Inflammatory macrophage treated with lipopolysaccharide for 1 hour (primary cell): ENCODE measurements at places on chromosomes 11 and 22.
A peak's percentile ranks its signal among the peaks of the same experiment; 100 is the strongest.

DNA sequence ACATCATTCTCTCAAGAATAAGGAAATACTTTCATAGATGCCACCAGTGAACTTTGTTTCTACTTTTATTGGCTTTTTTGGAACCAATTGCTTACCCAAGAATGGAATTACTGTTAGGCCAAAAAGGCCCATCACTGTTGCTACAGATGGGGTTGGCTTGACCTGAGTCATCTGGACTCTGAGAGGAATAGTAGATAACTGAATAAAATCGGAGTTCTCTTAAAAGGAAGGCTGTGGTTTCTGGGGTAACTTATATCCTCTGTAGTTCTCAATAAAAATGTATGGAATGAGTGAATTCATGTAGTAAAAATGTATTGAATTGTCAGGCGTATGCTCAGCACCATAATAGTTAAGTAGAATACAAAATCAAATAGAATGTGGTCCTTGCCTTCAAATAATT is 56.6 kb downstream of the ARHGEF12 start:
- no peak for DNase-seq

- DNase-seq, result no peak
Measured at GRCh38 chr11:47136327-47136726, 40.4 kb downstream of the ARFGAP2 start.

GRCh38 chr11:82802710-82803109 is 69.0 kb upstream of the FAM181B start:
- no peak for DNase-seq

DNA sequence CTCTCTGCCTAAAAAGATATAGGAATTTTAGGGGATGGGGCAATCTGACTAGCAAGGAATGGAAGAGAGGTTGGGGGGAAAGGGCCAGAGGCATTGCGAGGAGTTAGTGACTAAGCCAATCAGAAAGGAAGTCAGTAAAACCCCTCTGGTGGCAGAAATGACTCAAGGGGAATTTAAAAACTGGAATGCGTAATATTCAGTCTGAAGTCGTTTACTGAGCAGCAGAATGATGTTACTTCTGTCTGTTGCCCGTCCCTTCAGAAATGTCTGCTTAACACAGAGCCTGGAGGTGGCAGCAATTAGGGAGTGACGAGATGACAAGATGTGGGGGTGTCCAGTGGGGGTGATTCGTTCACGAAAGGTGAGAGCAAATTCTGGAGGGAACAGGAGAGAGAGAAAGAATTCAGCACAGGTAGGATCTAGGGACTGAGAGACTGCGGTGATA is 107.7 kb upstream of the CLMP start:
- peak; percentile 82 for DNase-seq

DNA sequence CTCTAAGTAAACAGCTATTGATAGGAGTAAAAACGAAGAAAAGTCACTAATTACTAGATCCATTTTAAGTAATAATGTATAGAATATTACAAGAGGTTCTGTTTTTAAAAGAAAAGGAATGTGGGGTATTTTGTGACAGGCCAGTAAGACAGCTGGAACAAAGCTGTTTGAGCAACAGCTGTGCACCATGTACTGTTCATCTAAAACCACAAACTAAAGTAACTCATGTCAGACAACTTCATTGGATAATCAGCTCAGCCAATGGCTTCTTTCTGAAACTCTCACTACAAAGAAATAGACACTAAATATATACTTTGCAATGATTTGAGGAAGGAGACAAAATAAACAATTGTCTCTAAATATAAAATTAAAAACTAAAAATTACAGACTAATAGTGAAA is 16.1 kb downstream of the RRAS2 start:
- DNase-seq, result no peak

DNA sequence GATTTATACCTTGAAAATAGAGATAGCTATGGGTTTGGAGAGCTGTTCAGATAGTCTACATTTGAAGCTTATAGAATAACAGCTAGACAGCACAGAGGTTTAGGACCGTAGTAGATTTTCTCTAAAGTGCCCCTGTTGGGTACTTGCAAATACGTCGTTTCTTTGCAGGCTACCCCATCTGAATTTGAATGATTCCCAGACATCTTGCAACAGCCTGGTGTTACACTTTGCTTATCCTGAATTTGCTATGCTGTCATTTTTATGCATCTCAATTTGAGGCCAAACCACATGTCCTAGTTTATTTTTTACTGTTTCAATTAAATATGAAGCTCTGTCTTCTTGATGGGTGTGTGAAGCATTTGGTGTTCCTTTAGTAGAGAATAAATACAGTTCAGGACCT is 142.1 kb downstream of the WNT11 start:
- no peak for DNase-seq

DNA sequence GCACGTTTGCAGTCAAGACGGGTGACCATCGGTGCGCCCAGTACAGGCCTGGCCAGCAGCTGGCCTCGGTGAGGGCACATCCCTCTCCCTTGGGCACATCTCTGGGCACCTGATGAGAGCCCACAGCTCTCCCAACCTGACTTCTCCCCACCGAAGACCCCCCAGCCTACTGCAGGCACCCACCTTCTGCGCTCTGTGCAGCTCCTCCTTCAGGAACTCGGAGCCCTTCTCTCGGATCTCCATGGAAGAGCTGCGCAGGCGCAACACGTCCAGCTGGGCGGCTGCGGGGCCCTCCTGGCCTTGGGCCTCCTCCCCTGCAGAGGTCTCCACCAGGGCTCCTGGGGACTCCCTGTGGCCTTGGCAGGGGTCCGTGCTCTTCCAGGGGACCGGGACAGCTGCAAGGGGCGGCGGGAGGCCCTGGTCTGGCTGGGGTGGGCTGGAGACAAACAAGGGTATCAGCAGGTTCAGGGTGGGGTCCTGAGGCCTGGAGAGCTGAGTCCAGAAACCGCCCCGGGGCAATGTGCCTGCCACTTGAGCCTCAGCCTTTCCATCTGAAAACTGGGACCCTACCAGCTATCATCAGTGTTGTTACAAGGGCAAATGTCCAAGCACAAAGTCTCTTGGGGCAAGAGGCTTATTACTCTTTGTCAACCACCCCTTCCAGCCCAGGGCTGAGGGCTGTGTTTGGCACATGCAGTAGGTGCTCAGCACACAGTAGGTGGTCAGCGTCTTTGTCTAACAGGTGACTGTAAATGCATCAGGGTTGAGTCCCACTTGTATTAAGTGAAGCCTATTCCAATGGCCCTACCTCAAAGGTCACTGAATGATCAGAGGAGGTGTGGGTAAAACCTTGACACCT is 9.3 kb downstream of the RAB3IL1 start:
- no peak for DNase-seq

DNA sequence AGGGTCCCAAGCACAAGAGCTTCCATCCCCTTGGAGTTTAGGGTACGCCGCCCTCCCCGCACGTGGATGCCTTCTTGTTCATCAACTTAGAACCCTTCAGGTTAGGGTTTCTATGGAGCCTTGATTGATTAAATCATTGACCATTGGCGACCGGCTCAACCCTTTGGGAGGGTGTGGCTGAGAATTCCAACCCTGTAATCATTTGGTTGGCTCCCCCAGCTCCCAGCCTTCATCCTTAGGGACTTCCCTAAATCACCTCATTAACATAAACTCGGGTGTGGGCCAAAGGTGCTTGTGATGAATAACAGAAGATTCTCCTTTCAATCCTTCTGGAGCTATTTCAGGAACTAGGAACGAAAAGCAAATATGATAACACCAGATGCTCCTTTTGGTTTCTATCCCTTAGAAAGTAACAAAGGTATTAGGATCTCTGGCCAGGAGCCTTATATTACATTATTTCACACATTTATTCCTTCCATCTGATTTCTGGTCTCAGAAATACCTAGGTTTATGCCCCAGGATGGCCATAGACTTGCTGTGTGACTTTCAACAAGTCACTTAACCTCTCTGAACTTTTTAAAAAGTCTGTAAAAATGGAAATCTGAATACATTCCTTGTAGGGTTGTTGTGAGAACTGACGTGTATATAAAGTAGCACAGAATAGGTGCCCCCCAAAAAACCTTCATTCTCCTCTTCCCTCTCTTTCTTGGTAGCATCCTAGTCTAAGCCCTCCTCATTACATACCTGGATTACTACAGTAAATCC is 26.8 kb downstream of the MCHR1 start:
- DNase-seq, result no peak

DNA sequence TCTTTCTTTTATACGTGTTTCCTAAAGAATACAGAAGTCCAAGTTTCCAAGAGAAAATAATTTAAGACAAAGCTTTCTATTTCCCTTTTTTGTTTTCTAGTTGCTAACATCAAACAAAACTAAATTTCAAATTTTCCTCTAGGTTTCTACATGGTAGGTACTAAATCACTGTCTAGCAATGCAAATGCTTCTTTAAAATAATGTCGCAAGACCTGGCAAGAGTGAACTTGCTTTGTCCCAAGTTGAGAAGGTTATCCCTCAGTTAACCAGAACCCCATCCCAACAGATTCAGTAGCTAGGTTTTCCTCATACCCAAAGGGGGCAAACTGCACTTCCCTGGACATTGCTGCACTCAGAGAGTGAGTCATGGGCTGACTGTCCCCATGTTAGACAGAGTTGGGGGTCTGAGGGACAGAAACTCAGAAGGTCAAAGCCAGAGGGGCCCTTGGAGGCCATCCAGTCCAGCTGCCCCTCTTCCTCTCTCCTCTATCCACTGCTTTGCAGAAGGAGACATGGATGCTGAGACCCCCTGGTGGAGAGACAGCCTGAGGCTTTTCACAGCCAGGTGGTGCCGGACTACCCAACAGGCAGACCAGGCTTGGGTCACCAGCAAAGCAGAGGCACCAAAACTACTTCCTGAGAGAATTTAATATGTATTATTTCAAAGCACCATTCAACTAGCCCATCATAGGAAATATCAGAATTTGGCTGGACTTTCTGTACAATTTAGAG is 23.1 kb downstream of the OR2AT4 start:
- DNase-seq, result no peak

DNA sequence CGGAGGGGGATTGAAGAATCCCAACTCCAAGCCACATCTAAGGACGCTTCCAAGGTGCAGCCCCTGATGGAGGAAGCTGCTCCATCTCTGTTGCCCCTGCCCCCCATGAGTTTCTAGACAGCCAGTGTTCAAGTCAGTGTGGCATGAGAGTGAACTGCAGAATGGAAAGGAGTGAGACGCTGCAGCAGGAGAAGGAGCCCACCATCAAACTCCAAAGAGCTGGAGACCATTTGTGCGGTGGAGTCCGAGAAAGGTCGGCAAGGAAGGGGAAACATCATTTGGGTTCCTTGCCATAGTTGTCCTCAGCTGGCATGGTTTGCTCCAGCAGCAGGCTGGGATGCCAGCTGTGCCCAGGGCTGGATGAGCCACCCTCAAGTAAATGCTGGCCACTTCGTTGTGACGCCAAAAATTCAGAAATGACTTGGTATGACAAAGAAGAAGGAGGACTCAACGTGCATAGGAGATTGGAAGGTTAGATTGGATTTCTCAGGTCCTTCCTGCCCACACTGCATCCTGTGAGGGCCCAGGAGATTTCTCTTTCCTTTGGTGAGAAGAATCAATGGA is 16.4 kb downstream of the APOL2 start:
- no peak for DNase-seq

GRCh38 chr11:103202048-103202651 is 92.9 kb downstream of the DYNC2H1 start:
- DNase-seq, result peak; percentile 14

DNA sequence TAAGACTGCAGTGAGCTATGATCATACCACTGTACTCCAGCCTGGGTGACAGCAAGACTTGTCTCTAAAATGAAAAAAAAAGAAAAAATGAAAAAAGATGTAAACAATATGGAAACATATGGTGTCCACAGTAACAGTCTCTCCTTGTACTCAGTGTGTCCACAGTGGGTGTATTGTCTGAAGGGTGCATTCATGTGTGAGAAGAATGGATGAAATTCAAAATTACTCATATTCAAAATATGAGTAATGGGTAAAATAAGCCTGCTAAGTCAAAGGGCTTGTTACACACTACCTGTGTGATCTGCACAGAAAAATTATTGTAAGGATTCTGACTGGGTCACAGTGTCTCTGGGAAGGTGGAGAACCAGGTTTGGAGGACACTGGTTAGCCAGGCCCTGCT is 26.9 kb downstream of the PPFIA1 start:
- DNase-seq, result no peak

GRCh38 chr11:113698515-113698914 is 7.6 kb downstream of the TMPRSS5 start:
- no peak for DNase-seq

- DNase-seq, result no peak
Measured at GRCh38 chr11:78209478-78209877, 20.8 kb downstream of the USP35 start.

DNA sequence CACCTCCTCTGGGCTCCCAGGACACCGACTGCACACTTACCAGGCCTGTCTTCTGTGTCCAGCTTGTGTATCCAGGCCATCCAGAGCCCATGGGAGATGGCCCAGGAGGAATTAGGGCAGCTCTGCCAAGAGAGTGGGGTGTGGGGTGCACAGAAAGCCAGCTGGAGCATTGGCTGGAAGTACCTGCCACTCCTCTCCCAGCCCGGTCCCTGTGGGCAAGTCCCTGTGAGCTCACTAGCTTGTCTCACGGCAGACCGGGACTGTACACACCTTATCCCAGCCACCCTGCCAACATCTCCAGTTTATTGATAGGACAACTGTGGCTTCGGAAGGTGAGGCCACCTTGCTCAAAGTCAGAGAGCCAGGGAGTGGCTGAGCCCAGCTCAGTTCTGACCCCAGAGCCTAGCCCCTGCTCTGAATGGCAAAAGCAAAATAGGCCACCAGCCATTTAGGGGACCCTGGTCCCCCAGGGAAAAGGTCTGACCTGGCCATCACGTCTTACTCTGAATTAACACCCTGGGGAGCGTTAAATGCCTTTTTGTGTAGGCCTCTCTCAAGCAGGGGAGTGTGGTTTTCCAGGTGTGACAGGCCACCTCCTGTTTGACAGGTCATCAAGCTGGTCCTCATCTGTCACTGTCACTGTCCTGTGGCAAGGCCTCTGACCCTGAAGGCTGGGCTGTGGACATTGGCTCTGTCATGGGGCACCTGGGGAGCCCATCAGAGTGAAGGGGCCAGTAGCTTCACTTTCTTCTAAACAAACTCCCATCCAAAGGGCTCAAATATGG is 15.1 kb downstream of the UQCR10 start:
- no peak for DNase-seq

- DNase-seq, result no peak
Measured at GRCh38 chr22:43411040-43411868, 560 bp upstream of the MPPED1 start.

DNA sequence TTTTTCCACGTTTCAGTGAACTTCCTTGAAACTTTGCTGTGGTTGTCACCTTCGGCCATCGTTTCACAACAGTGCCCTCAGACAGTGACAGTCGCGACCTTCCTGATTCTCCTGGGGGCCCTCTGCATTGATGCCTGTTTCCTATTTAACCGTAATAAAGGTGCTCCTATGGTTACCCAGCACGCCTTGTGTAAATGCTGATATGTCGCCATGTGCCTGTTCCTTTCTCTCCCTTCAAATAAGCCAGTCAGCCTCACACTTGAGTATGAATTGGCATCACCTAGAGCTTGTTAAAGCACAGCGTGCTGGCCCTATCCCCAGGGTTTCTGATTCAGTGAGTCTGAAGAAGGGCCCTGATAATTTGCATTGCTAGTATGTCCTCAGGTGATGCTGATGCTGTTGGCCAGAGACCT is 104.8 kb downstream of the MICAL2 start:
- peak; percentile 79 for DNase-seq
